GM23248 (cell line): ENCODE measurements at places on chromosomes 2 and 18. TPM values are rescaled to one million over a fixed set of nuclear protein-coding genes. Genes with fewer than 3 reads are reported as not detected.
A peak's percentile ranks its signal among the peaks of the same experiment; 100 is the strongest.

GRCh38 chr2:31219131-31219969 lies 2.0 kb upstream of the CAPN14 start:
- no peak for DNase-seq

- DNase-seq: peak; percentile 30
Measured at GRCh38 chr2:101803945-101804696, 106.6 kb downstream of the MAP4K4 start.

DNA sequence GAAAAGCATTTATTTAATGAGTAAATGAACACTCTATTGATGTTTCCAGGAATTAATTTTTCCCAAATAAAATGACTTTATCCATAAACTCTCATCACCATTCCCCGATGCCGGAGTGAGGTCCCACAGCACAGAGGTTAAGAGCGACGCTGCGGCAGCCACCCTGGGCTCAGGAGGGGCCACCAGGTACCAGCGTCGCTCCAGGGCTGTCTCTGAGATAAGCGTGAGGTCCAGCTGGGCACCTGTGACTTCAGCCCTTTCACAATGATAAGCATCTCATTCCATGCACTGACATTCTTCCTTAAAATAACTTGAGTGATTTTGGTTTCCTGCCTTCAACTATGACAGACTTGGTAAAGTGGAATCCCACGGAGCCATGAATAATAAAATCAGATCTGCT lies 182.1 kb downstream of the TWIST2 start:
- DNase-seq: no peak

DNA sequence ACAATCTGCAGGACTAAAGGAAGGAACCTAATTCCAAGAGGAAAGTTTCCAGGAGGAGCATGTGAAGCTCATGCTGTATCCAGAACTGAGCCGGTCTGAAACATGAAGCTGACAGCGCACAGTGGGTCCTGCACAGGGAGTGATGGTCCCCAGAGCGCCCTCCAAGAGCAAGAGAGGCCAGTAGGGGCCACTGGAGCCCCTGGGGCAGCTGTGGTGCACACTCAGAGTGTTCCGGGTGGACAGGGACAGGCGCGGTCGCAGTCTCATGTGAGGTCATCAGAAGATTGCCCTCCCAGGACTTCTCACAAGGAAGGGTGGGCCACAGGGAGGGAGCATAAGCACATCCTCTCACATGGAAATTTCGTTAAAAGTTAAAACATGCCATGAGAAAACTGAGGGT lies 355.9 kb downstream of the EIPR1 start:
- DNase-seq: no peak

- no peak for DNase-seq
Measured at GRCh38 chr2:20615466-20616241, 35.2 kb downstream of the HS1BP3 start.

GRCh38 chr2:60961457-60961856 lies 56.1 kb upstream of the PEX13 start:
- peak; percentile 89 for DNase-seq

DNA sequence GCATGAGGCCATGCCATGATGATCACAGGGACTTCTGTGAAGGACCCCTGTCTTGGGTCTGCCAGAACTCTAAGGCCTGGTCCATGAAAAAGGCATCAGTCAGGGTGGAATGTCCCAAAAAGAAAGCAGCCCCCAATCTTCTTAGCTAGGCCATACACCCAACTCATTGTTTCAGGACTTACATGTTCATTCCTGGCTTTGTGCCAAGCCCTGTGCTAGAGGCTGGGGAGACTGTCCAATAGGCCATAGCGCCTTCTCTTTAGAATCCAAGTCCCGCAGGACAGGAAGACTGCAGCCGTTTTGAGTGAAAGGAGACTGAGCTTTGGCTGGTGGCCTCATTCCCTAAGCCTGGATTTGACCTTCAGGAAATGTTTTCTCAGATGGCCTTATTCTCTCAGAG lies 247.3 kb downstream of the PRKCE start:
- no peak for DNase-seq

GRCh38 chr2:190402986-190403603 lies 5.1 kb upstream of the MFSD6 start:
- DNase-seq: no peak

The SOX11 gene
- 0.08 and 0.13 TPM in 2 replicates for polyA plus RNA-seq

The TUBA3E gene
- not detected in 2 replicates for polyA plus RNA-seq

The XDH gene
- 1.3 and 1.8 TPM in 2 replicates for polyA plus RNA-seq

The ABCG5 gene
- not detected in 2 replicates for polyA plus RNA-seq
